Thoracic aorta (tissue), 2 donors: ENCODE measurements at places on chromosomes 2 and 18.

- no peak for DNase-seq
These were observed 484.8 kb upstream of the ID2 start for GRCh38 chr2:8197101-8197500.

- DNase-seq = no peak
These were observed 178.0 kb downstream of the ASXL3 start for GRCh38 chr18:33755931-33756560.

DNA sequence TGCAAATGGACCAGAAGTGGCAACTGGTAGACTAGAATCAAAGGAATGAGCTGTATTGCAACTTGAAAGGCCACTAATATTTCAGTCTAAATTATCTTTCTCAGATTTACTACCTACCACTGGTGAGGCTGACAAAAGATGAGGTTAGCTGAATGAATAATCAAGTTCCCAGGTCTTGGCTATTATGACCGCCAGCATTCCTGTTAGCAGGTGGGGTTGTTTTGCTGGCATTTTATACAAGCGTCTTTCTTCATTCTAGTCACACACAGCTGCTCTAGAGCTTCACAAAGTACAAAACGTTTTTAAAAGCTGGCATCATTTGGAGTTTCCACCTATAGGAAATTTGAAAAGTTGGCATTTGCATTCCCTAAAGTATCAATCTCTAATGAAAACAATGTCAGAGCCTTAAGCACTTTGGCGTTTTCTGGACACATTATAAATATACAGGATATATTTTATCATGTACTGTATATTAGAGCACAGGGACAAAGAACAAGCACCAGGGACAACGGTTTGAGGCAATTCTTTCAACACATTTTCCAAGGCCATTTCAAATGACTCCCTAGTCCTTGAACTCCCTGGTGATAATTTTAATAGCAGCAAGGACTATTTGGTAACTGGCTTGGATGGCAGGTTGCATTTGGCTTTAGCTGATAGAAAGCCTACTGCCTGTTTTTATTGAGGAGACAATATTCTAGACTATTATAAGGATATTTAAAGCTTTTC is 410.2 kb upstream of the CHST9 start:
- no peak for DNase-seq

GRCh38 chr2:7203056-7203467 is 285.9 kb downstream of the RNF144A start:
- no peak for DNase-seq

- no peak for DNase-seq
These were observed 114.5 kb downstream of the CDH2 start for GRCh38 chr18:28062443-28062842.

DNA sequence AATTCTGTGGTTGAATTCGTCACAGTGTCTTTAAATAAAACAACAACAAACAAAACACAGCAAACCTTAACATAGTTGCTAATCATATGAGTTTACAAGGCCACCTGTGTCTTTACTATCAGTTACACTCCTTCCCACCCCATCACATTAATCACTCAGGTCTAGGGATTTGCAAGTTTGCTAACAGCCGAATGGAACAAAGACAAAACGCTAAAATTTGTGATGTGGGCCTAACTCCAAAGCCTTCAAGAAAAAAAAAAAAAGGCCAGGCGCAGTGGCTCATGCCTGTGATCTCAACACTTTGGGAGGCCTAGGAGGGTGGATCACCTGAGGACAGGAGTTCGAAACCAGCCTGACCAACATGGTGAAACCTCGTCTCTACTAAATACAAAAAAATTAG is 566 bp upstream of the POLI start:
- DNase-seq = no peak

- DNase-seq = no peak
These were observed 2.9 kb upstream of the LPIN2 start for GRCh38 chr18:3015851-3016250.

- no peak for DNase-seq
These were observed 51.0 kb downstream of the LAMA3 start for GRCh38 chr18:23740105-23740830.

DNA sequence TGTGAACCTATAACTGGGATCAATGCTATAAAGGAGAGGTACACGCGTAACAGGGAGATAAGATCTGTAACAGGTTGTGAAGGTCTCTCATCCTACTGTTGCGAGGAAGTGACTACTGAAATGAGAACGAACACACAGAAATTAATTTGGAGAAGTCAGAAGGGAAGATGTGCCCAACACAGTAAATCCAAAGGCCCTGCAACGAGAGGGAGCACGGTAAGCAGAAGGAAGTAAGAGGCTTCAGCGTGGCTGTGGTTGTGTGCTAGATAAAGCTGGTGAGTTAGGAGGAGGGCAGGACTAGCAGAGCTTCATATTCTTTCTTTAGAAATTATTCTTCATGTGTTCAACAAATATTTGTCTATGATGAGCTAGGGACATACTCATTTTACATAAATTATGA is 2.5 kb upstream of the ATG16L1 start:
- no peak for DNase-seq

GRCh38 chr2:234481301-234481700 is 15.6 kb downstream of the ARL4C start:
- no peak for DNase-seq

- no peak for DNase-seq
These were observed 631.5 kb downstream of the EPHA4 start for GRCh38 chr2:220940646-220941045.

DNA sequence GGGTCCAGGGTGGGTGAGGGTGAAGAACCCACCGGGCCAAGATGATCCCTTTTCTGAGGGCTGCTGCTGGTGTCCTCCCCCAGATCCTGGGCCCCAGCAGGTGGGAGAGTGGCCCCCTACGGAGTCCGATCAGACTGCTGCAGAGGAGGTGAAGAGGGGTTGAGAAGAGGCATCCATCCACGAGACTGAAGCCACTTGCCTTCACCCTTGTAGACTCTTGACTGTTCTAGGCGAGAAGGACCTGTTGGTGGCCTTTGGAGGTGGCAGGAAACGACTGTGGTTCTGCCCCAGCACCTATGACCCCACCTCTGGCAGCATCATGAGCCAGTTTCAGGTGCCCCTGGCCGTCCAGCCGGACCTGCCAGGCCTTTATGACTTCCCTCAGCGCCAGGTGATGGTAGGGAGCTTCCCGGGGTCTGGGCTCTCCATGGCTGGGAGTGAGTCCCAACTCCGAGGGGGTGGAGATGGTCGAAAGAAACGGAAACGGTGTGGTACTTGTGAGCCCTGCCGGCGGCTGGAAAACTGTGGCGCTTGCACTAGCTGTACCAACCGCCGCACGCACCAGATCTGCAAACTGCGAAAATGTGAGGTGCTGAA is 1.5 kb downstream of the TET3 start:
- DNase-seq = no peak

DNA sequence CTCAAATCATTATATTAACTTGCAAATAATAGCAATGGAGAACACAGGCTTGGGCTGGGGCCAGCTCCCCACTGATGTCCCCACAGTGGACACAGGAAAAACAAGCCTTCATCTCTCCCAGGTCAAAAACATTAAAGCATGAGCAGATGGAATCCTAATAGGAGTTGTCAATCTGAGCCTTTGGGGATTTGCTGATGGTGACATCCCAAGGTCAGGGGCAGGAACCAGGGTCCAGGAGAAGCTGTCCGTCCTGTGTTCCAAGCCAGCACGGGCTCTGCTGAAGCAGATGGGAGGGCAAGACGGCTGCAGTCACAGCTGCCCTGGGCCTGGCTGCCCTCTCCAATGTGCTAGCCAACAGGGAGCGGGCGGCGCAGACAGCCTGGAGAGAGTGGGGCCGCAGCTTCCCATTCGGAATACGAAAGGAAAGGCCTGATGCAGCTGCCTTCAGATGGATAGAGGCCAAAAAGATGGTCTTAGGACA is 135.5 kb downstream of the NDUFA10 start:
- no peak for DNase-seq

DNA sequence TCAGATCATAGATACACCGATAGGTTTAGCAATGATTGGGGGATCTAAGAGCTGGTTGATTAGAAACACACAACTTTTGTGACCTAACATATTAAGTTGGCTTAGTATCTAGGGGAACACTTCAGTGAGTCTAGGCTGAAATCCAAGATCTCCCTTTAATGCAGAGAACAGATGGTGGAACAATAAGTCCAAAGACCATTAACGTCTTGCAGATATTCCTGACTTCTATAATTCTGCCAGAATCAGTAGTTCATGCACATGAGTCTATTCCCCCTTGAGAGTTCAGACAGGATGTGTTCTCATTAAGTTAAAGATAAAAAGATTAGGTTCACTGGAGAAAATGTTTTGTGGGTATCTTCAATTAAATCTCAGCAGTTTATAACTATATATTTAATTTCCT is 506.5 kb downstream of the TSN start:
- DNase-seq = no peak

GRCh38 chr2:19120941-19121750 is 237.3 kb downstream of the OSR1 start:
- DNase-seq = no peak

DNA sequence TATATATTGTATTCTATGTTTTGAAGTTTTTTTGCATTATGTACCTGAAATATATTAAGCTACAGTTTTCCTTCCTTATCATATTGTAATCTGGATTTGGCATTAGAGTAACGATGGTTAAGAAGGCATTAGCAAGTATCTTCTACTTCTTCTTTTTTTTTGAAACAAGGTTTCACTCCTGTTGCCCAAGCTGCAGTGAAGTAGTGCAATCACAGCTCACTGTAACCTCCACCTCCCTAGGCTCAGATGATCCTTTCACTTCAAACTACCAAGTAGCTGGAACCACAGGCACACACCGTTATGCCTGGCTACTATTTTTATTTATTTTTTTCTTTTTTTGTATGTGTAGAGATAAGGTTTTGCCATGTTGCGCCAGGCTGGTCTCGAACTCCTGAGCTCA is 201.1 kb downstream of the ZNF804A start:
- DNase-seq = no peak

- no peak for DNase-seq
These were observed 283.2 kb upstream of the MEX3C start for GRCh38 chr18:51480407-51481261.

- no peak for DNase-seq
These were observed 120.0 kb downstream of the SNTG2 start for GRCh38 chr2:1070601-1071000.

- no peak for DNase-seq
These were observed 140.8 kb downstream of the DDX1 start for GRCh38 chr2:15732341-15733077.

GRCh38 chr2:135009339-135009738 is 37.9 kb downstream of the MAP3K19 start:
- DNase-seq = no peak

GRCh38 chr18:49250816-49251388 is 209.5 kb downstream of the DYM start:
- DNase-seq = no peak

DNA sequence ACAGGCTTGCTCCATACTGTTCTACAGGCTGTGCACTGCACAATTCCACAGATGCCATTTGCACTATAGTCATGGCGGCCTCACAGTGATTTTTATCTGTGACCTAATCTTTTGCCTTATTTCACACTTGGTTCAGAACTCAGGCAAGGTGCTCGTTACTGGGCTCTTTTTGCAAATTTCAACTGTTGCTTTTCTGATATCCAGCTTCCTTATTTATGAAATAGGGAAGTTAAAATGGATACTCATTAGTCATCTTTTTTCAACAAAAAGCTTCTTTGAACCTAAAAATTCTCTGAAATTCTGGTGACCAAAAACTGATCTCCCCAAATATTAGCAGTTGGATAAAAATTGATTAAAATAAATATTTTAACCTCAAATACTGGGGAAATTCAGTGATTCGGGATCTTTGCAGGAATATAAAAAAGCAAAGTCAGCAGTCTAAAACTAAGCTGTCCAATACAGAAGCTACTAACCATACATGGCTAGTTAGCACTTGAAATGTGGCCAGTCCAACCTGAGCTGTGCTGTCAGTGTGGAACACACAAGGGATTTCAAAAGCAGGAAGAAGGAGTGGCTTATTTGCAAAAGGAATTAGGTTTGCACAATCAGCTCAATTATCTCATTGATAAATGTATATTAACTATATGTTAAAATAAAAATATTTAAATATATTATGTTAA is 134.4 kb downstream of the COL4A4 start:
- no peak for DNase-seq

DNA sequence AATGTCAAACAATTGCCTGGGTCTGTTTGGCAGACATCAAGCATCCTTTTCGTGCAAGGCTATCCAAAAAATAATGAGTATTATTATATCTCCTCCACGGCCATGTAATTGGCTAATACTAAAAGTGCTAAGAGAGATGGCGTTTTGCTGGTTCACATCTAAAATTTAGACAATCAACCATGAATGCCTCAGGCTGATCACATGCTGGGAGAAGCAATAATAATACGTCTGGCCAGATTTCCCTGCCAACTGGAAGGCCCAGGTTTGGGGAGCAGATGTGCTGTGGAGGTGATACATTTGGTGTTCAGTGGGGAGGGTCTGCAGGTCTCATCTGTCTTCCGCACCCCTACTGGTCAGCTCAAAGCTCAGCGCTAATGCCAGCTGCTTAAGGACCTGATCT is 60.3 kb upstream of the CREB1 start:
- DNase-seq = no peak

GRCh38 chr2:177604271-177605065 is 211.9 kb downstream of the AGPS start:
- DNase-seq = no peak

- no peak for DNase-seq
These were observed 191.9 kb upstream of the FN1 start for GRCh38 chr2:215627771-215628170.

DNA sequence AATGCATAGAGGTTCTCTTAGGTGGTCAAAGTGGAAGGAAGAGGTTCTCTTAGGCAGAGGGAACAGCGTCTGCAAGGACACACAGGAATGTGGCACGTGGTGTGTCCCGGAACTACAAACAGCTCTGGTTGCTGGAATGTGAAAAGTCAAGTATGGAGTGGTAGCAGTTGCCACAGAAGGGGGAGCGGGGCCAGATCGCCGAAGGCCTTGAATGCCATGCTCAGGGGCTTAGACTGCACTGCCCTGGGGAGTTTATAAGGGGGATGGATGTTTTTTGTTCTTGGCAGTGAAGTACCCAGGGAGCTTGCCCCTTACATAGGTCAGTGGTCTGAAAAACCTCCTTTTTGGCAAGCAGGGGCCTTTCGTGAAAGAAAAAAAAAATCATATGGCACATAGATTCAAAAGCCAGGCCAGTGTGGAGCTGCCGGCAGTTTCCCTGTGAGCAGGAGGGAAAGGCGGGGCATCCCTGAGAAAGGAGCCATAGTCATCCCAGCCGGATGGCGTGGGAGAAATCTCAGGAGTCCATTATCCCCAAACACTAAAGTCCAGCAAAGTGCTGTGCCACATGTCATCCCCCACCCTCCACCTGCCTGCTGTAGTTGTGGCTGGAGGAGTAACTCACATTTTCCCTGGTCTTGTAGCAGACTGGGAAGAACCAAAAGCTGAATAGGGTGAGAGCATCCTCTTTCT is 45.4 kb downstream of the GORASP2 start:
- no peak for DNase-seq

DNA sequence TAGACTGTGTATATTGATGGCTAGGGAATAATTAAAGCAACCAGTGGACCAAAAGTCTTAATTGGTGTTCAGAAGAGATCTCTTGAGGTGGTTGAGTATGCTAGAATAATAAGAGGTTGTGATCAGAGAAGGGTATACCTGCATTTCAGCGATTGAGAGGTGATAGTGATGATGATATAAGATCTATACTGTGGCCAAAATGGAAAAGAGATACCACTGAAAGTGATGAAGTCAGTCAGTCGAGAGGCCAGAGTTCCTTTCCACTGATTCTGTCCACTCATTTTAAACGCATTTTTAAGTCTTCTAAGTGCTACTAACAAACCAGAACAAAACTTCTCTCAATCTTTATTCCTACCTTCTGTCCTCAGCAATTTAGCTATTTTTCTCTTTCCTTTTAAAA is 32.9 kb downstream of the ACTR3 start:
- DNase-seq = no peak

GRCh38 chr2:170576296-170576695 is 138.8 kb upstream of the SP5 start:
- no peak for DNase-seq
